ENCODE measurements at places on chromosomes 1 and 21. TPM values are rescaled to one million over a fixed set of nuclear protein-coding genes. Genes with fewer than 3 reads are reported as not detected.
A peak's percentile ranks its signal among the peaks of the same experiment; 100 is the strongest.

- H3K4me1 ChIP-seq = no peaks in the 10 kb centered on the region
- H3K27me3 ChIP-seq = peaks cover 45% of the 10 kb centered on the region
- no peak overlapping the region for H3K4me3 ChIP-seq
- DNase-seq = no peak
- H3K27ac ChIP-seq = no peak overlapping the region
Observed at GRCh38 chr1:51093581-51093980, 8.4 kb upstream of the C1orf185 start.

DNA sequence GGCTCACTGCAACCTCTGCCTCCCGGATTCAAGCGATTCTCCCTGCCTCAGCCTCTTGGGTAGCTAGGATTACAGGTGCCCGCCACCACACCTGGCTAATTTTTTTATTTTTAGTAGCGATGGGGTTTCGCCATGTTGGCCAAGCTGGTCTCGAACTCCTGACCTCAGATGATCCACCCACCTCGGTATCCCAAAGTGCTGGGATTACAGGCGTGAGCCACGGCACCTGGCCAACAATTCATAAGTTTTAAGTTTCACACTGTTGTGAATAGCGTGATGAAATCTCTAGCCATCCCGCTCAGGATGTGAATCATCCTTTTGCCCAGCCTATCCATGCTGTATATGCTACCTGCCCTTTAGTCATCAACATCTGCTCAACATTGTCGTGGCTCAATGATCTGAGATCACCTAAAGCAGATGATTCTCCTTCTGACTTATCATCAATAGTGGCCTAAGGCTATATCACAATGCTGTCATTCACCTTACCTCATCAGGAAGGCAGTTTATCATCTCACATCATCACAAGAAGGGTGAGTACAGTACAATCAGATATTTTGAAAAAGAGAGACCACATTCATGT, 2.6 kb downstream of the PFDN2 start:
- H3K27me3 ChIP-seq = no peaks in the 10 kb centered on the region
- no peak for DNase-seq
- H3K4me1 ChIP-seq = peaks cover 48% of the 10 kb centered on the region
- H3K4me3 ChIP-seq = no peak overlapping the region
- peaks cover 6% of the 10 kb centered on the region for H3K36me3 ChIP-seq

GRCh38 chr21:37398697-37399096, 32.1 kb downstream of the DYRK1A start:
- no peak overlapping the region for H3K27ac ChIP-seq
- H3K4me3 ChIP-seq = no peak overlapping the region
- DNase-seq = no peak

DNA sequence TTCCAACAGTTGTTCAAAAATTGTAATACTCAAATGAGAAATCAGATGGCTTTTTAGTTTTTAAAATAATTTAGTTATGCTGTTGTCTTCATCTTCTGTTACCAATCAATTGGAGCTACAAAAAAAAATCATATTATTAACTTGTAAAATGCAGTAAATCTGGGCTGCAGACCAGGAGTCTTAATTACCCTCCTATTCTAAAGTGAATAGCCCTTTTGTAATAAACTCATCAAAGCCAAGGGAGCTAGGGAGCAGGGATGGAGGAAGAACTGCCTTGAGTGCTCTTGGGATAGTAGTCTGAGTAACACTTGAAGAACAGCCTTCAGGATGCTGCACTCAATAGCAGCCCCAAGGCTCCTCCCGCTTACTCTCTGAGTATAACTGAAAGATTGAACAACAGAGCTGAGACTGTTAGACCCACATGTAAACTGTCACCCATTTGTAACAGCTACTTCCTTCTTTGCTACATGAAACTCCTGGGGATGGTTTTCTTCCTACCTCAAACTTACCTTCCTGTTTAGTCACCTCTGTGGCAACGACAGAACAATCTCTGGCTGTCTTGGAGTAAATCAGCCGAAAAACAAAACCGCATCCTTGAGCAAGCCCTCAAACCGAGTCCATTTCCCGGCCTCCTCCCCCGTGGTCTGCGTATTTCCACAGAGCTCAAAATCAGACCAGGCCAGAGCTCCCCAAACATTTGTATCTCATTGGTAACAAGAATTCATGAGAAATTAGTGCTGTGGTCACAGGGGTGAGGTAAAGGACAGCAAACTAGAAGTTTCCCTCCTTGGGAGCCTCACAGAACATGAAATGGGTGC, 55.9 kb downstream of the CD58 start:
- H3K27me3 ChIP-seq = no peaks in the 10 kb centered on the region
- DNase-seq = no peak
- H3K4me3 ChIP-seq = no peak overlapping the region
- H3K27ac ChIP-seq = no peak overlapping the region

DNA sequence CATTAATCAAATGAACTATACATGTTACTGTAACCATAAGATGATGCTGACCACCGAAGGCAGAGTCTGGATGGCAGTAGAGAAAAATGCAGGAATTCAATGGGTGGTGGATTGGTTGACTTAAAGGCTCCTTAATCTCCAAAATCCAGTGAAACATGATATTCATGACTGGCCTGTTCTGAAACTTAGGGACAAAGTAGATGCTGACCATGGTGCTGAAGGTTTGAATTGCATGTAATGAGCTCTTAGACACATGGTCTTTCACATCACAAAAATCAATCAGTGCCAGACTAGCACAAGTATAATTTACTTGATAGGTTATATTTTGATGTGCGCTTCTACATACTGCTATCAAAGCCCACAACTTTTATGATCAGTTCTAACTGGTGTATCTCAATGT, 30.9 kb upstream of the NTMT2 start:
- no peak for DNase-seq
- H3K4me3 ChIP-seq = no peak overlapping the region
- H3K36me3 ChIP-seq = no peaks in the 10 kb centered on the region
- H3K27ac ChIP-seq = no peak overlapping the region
- H3K4me1 ChIP-seq = no peaks in the 10 kb centered on the region

- H3K36me3 ChIP-seq = peaks cover 2% of the 10 kb centered on the region
- H3K4me1 ChIP-seq = peaks cover 36% of the 10 kb centered on the region
- no peak for DNase-seq
- H3K27ac ChIP-seq = no peak overlapping the region
- H3K27me3 ChIP-seq = peaks cover 5% of the 10 kb centered on the region
Observed at GRCh38 chr1:210288116-210288515, 40.6 kb upstream of the HHAT start.

DNA sequence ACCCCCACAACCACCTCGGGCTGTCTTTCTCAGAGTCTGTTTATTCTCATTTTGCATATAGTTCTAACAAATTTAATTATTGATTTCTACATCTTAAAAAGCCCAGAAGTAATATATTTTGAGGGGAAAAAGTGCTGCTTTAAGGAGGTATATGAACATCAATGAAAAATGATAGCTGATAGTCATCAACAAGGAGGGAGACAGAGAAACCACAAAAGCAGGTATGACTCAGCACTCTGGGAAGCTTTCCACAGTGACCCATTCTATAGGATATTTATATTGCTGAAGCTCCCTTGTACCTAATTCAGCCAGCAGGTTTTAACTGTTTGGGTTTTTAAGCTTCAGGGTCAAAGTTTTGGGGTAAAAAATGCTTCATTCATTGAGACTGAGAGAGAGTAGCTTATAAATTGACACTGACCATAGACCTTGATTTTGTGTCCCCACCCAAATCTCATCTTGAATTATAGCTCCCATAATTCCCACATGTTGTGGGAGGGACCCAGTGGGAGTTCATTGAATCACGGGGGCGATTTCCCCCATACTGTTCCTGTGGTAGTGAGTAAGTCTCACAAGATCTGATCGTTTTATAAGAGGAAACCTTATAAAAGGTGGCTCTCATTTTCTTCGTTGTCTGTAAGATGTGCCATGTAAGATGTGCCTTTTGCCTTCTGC, 27.4 kb downstream of the VANGL1 start:
- DNase-seq = no peak
- peak overlapping the region; percentile 65 for H3K27ac ChIP-seq
- H3K27me3 ChIP-seq = no peaks in the 10 kb centered on the region
- peaks cover 34% of the 10 kb centered on the region for H3K4me1 ChIP-seq
- peaks cover 30% of the 10 kb centered on the region for H3K36me3 ChIP-seq

DNA sequence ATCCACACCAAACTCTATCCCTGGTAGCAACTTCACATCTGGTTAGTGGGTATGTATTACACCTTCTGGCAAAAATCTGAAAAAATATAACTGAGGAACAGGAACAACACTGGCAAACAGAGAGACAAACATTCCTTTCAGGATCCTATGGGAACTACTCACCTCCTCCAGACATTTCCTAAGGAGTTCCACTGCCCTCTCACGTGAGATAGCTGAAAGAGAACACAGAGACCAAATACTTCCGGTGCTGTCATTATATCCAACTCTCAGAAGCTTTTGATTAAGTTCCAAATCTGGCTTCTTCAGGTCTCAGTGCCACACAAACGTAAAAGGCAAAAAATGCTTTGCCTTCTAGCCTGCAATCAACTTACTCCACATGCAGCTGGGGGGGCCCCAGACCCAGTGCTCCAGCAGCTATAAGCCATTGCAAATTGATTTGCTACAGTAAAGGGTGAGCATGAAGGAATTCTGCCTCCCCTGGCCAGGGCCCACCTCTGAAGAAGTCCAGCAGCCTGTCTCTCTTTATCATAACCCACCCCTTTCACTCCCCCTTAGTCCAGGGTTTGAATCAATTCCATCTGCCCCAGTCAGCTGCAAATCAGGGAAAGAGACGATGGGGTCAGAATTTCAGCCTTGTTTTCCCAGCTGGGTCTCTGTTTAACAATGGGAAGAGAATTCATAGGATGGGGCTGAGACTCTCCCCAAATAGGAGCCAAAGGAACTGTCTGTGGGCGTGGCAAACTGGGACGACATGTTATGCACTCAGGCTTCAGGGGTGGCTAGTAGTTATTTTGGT, 32.2 kb downstream of the TFAP2E start:
- H3K27me3 ChIP-seq = no peaks in the 10 kb centered on the region
- H3K36me3 ChIP-seq = peaks cover 57% of the 10 kb centered on the region
- H3K4me1 ChIP-seq = peaks cover 14% of the 10 kb centered on the region
- peak overlapping the region; percentile 40 for H3K27ac ChIP-seq

- H3K27me3 ChIP-seq = peaks cover 8% of the 10 kb centered on the region
- H3K4me1 ChIP-seq = peaks cover 21% of the 10 kb centered on the region
- H3K4me3 ChIP-seq = no peak overlapping the region
- DNase-seq = no peak
Observed at GRCh38 chr1:60341274-60341673, 267.7 kb upstream of the C1orf87 start.

DNA sequence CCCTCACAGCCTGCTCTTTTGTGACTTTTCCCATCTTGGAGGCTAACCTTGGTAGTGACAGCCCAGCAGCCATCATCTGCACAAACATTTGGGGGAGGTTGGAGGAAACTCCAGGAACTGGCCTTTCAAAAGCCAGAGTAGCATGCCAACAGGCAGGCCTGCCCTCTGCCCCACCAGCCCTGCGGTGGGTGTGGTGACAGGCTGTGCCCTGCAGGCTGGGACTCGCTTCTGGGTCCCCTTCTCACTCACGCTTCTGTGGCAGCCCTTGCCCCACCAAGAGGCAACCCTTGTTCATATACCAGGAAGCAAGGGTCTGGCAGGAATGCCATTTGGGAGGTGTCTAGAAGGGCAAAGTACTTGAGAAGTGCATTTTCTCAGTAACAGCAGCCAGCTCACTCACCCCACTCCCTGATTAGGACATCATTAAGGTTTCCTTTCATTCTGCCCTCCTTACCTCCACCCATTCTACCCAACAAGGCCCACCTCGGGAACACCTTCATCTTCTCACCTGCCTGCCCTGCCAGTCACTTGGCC, 20.8 kb upstream of the FAM3B start:
- DNase-seq = no peak
- no peaks in the 10 kb centered on the region for H3K4me1 ChIP-seq
- H3K27me3 ChIP-seq = peaks cover 21% of the 10 kb centered on the region
- H3K36me3 ChIP-seq = no peaks in the 10 kb centered on the region

DNA sequence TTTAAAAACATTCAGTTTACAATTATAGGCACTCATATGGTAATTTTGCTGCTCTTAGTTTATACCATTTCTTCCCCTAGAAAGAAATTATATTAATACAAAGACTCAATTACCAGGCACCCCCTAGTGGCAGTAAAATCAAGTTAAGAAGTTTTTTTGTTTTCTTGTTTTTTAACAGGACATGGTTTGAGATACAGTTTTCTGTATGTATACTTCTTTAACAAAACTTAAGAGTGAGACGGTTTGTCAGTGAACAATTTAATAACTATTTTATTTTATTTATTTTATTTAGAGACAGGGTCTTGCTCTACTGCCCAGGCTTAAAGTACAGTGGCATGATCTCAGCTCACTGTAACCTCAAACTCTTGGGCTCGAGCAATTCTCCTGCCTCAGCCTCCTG, 224.6 kb downstream of the FAF1 start:
- peaks cover 3% of the 10 kb centered on the region for H3K36me3 ChIP-seq
- no peaks in the 10 kb centered on the region for H3K27me3 ChIP-seq
- no peak overlapping the region for H3K4me3 ChIP-seq
- no peak overlapping the region for H3K27ac ChIP-seq
- DNase-seq = no peak

DNA sequence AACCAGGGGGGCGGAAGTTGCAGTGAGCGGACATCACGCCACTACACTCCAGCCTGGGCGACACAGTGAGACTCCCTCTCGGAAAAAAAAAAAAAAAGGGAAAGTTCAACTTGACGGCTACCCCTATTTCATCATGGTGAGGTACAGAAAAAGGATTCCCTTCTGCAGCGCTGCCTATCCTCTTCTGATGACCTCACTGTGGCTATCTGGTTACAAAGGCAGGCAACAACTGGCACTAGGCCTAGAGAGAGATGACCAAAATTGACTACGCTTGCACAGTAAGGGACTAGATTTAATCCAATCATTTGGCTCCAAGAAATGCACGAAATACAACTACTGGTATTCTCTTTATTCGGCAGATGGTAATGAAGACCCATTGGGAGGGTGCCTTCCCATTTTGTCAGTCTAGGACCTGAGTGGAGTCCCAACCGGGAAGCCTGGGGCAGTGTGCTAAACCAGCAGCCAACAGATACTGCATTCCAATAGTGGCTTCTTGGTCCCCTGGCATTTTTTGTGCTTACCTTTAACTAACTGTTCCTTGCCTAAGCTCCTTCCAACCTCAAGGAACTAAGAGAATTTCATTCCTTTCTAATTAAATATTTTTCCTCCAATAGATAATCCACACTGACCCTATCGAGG, 36.6 kb downstream of the ITPKB start:
- H3K4me3 ChIP-seq = peak overlapping the region; percentile 78
- no peaks in the 10 kb centered on the region for H3K27me3 ChIP-seq
- DNase-seq = no peak
- H3K4me1 ChIP-seq = peaks cover 31% of the 10 kb centered on the region
- H3K27ac ChIP-seq = peak overlapping the region; percentile 98

DNA sequence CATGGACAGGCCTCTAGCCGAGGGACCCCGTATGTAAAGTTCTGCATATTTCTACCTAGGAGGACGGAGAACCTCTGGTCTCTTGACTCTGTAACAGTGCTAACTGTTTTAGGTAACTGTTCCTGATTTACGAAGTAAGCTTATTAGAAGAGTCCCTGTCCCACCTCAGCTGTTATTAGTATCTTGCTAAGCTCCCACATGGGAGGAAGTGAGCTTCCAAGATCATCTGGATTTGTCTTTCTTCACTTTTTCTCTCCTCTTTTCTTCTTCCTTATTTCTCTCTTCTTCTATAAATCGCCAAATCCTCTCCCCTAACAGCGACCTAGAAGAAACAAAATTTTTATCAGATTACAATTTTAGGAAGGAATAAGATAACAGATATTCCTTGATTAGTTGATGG, 4.4 kb downstream of the CD53 start:
- no peak overlapping the region for H3K4me3 ChIP-seq
- no peaks in the 10 kb centered on the region for H3K4me1 ChIP-seq
- peaks cover 5% of the 10 kb centered on the region for H3K27me3 ChIP-seq
- DNase-seq = no peak
- H3K36me3 ChIP-seq = no peaks in the 10 kb centered on the region

NTMT2 gene
- total RNA-seq = not detected

OLFM3 gene
- not detected for total RNA-seq

LRRN2 gene
- not detected for total RNA-seq

VCAM1 gene
- 9.6 TPM for total RNA-seq

TCHHL1 gene
- total RNA-seq = not detected

SPRR4 gene
- total RNA-seq = not detected

Measured in osteocyte (in vitro differentiated cells).